ENCODE measurements at places on chromosomes 3 and 15.

DNA sequence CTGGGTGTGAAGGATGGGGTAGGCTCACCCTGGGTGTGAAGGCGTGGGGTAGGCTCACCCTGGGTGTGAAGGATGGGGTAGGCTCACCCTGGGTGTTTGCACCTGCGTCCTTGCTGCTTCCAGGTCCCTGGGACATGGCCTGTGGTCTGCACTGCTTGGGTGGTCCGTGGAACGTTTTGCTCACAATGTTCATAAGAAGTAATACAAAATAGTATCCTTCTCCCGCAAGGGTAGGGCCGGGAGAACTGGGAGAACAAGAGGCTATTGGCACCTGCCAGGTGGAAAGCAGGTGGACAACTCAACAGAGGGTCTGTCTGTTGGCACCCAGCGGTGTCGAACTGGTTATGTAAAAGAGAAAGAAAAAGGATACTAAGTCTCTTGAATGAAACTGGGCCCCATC is 17.0 kb upstream of the PCSK6 start:
- no peak for DNase-seq

GRCh38 chr3:55571913-55572312 is 84.8 kb upstream of the WNT5A start:
- DNase-seq: no peak

GRCh38 chr3:56124546-56124945 is 343.7 kb downstream of the ERC2 start:
- DNase-seq: no peak

DNA sequence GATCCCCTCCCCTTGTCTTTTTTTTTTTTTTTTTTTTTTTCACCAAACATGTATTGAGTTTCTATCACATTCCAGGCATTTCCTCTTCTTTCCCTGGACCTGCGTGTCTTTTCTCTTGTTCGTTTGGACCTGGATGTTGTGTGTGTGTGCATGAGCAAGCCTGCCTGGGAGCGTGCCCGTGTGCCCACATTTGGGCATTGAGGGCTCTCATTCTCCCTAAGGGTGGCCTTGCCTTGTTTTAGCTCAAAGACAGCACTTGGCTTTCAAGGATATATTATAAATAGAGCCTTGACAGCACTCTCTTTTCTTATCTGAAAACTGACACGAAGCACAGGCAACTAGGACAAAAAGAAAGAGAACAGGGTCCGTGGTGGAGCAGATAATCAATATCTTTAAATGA is 39.0 kb upstream of the SLC25A26 start:
- no peak for DNase-seq

GRCh38 chr15:101009176-101009575 is 90.0 kb downstream of the LRRK1 start:
- DNase-seq: no peak

DNA sequence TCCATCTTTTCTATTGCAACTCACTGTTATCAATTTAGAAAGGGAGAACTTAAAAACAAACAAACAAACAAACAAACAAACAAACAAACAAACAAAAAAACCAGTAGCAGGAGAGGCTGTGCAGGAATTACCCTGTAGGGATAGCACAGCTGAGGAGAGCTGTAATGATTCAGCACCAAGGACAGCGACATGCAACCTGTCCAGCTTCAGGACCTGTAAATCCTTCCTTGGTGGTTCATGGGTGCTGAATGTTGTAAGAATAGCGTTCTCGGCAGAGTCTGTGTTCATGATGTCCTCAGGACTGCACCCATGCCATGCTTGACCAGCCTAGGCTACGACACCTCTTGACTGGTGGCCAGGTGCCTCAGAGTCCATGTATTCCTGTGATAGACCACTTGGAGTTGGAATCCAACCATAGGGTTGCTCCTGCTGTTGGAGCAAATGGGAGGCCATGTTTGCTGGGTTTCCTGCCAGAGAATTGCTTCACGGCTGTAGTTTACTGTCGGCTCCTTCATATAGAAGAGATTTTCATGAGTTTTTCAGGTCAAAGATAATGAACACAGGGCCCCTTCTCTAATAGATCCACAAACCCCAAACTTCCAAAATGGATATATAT is 65.9 kb downstream of the CACNA2D3 start:
- DNase-seq: peak; percentile 17

DNA sequence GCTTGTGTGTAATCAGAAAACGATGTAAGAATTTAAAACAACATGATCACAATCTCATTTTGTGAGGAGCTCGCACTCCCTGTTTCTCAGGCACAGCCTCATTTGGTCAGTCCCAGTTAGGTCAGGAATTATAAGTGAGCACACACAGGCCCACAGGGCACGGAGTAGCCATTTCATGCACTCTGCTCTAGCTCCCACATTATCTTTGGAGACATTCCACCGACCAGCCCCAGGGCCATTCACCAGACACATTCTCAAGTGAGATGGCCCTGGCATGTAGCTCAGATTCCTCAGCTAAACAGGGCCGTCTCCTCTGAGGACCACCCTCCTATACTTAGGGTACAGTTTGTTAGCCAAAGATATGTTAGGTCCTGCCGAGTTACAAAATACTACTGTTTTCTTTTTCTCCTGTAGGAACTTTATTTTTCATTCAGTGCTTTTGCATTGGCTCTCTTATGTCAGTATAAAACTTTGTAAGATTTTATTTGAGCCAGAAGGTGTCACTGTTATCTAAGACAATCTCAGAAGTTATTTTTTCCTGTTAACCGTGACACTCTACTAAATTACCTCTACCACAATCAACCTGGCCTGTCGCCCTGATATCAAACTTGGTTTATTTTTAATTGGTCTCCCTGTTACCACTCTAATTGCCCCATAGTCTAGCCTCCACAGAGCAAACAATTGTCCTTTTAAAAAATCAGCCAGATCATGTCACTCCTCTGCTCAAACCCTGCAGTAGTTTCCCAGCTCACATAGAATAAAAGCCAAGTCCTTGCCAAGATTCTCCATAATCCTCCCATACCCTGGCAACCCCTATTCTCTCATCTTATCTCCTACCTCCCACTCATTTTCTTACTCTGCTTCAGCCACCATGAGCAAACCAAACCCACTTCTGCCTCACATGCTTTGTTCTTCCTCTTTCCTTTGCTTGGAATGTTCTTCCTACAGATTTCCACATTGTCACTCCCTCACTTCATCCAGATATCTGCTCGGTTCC is 105.7 kb downstream of the PPP2R3A start:
- no peak for DNase-seq

GRCh38 chr3:62098646-62099365 is 274.5 kb downstream of the FEZF2 start:
- no peak for DNase-seq

GRCh38 chr3:40432793-40433192 is 24.3 kb upstream of the RPL14 start:
- no peak for DNase-seq

GRCh38 chr15:40192942-40193341 is 32.1 kb downstream of the BUB1B start:
- no peak for DNase-seq

DNA sequence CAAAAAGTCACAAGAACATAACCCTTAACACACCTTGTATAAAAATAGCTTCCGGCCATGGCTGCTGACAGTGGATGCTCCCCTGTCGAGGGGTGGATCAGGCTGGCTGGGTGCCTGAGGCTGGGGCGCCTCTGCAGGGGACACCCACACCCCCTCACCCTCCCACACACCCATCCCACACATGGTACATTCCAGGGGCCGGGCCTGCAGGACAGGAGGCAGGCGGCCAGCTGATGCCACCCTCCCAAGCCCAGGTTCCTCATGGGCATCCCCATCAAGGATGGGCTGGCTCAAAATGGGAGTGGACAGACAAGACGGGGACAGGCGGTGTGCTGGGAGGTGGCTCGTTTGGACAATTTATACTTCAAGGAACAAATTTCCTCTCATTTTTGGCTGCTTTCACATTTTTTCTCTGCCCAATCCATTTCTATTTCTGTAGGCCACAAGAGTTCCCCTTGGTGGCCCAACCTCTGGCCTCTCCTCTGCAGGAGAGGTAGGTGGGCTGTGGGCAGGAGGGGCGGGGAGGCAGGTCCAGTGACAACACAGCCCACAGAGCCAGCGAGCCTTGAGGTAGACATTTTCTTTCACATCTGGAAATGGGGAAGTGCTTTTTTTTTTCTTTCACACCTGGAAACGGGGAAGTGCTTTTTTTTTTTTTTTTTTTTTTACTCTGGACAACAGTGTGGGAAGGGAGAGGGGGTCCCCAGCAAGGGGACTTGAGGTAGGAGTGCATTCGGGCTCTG is 23.3 kb downstream of the RNU5B-1 start:
- DNase-seq: no peak

- DNase-seq: no peak
These were observed 875.1 kb upstream of the EPHA6 start for GRCh38 chr3:95939235-95939809.

DNA sequence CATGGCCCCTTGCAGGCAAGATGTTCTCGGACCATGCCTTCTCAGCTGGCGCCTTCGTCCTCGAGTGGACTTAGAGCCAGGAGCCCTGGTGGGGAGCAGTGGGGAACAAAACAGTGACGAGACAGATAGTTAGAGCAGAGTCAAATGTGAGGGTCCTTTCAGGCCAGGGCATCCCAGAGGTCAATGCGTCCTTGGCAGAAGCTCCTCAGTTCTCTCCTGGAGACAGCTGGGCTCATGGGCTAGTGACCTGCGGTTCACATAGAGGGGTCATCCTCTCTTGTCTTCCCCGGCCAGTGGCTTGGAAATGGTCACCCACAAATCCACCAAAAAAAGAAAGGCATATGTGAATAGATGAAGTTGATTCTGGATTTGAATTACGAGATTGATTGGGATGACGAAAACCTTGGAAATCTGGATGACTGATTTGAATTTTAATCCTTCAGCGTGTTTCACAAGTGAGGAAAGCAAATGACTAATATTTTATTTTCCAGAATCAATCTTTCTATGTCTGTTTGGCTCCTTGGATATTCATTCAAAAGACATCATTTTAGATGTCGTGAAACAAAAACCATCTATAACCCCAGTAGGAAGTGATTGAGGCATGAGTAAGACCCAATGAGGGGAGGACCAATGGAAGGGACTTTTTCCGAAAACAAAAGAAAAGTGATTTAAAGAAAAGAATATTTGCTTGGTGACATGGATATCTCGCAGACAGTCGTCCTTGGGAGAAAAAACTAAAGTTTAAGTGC is 84.5 kb downstream of the ASB7 start:
- DNase-seq: no peak

- DNase-seq: peak; percentile 22
These were observed 22.5 kb upstream of the BFSP2 start for GRCh38 chr3:133377396-133377795.

- no peak for DNase-seq
These were observed 136.8 kb downstream of the FOXP1 start for GRCh38 chr3:71446734-71447133.

DNA sequence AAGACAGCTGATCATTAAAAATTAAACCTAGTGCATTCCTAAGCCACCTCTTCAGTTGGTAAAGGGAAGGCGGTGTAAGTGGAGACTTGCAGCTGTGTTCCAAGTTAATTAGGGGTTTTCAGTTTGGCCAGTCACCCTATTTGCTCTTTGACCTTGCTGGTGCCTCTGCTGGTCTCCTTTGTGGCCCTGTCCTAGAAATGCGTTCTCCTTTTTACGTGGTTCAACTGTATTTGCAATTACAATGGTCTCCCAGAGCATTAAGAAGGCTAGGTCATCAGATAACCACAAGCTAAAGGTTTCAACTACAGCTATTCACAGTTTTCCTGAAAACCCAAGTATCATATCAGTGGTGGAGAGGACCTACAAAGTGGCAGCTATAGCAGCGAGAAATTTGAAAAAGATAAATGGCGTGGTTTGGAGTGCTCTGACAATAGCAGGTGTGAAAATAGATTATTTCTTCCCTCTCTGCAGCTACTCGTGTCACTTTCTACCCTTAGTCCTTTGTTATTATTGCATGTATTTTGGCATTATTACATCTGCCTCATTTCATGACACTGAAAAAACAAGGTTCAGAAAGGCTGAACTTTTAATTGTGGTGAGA is 203.5 kb upstream of the TBC1D5 start:
- DNase-seq: no peak

DNA sequence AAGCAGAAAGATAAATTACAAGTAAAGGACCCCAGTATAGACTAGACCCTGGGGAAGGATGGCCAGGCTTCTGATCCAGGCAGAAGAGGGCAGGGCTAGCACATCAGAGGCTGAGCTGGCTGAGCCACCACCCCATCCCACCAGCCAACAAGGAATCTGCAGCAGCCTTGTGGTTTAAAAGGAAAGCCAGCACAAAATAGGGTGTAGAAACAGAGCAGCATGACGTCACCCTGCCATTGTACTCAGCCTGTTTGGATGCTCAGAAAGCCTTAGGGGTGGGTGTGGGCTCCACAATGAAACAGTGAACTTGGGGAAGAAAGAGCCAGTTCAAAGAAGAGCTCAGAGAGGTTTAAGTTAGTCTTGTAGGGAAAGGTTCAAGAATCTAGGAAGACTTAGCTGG is 28.2 kb downstream of the DUOX1 start:
- peak; percentile 43 for DNase-seq

DNA sequence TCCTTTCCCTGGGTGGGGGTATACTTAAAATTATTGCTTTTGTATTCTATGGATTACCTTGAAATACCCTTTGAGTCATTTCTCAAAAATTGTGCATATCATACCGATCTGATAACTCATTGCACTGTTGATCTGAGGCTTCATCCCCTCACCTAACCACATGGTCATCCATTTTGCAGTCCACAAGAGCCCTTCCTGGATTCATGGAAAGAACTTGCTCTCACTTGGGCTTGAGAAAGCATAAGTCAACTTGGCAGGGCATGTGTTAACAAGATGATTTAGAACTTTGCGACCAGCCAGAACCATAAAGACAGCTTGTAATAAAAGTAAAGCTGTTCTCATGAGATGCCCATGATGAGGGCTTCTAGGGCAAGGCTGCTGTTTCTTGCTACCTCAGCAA is 22.2 kb downstream of the MME start:
- no peak for DNase-seq

DNA sequence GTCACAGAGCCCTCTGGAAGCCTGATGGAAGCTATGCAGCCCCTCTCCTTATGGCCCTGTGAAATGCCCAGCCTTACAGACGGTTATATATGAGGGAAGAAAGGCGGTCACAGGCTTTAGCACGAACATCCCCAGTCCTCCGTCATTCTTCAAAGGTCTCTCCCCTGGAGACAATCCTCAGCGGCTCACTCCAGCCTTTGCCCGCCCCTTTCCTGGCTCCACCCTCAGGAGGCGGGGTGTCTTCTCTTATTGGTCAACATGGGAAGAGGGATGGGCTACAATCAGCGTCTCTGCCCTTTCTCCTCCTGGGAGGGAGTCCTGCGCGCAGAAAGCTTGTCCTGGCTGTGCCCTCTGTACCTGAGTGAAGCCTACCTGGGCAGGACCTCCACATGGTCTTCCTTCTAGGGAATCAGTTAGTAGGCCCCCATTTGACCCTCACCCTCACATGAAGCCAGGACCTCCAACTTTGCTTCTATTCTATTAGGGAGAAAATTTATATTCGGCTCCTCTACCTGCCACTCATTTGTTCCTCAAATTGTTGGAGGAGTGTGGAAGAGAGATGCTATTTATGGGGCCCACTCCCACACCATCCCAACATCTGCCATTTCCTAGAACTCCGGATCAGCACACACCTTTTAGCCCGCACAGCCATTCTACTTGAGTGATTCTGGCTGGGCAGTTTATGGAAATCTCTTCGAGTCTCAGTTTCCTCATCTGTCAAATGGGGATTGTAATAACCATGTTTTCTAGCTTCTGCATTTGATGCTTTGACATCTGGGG is 112.9 kb upstream of the SLC6A11 start:
- no peak for DNase-seq

- DNase-seq: no peak
These were observed 13.7 kb downstream of the CD200 start for GRCh38 chr3:112346491-112347122.

- DNase-seq: no peak
These were observed 125.8 kb upstream of the GALNT15 start for GRCh38 chr3:16048435-16049318.

- DNase-seq: peak; percentile 96
These were observed 78.6 kb upstream of the TSEN2 start for GRCh38 chr3:12405432-12406272.

- DNase-seq: no peak
These were observed 741.4 kb upstream of the CCDC54 start for GRCh38 chr3:106635826-106636225.
